Epithelial cell of proximal tubule (primary cell): ENCODE measurements at places on chromosomes 7 and 10. TPM values are rescaled to one million over a fixed set of nuclear protein-coding genes. Genes with fewer than 3 reads are reported as not detected.

DNA sequence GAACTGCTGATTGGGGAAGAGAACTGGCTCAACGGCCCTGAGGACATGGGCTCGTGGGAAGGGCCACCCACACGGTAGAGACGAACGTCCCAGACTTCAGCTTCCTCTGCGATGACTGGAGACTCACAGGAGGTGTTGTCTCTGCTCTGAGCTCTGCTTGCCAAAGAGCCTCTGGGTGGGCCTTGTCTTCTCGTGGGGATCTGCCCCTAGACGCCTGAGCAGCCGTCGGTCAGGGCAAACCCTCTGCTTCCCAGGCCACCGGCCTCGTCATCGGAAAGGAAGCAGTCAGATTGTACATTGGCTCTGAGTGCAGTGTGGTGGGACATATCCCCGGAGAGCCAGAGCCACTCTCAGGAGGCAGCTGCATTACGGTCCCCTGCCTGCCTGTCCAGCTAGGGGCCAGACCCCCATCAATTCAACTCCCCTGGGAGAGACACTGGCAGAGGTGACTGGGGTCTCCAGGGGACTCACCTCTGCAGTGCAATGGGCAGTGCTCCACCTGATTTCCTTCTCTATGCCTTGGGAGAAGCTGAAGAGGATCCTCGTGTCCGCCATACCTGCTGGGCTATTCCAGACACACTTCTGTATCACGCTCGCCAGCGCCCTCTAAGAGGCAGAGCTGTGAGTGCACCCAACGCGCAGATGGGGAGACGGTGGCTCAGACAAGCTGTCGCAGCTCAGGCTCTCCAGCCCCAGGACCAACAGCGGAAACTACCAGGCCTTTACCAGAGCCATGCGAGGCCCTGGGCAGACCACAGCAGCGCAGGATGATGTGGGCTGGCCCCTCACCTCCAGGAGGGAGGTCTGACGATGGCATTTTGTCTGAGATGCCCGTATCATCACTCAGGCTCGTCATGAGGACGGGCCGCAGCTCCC lies 227.4 kb downstream of the TCERG1L start:
- DNase-seq: no peak

DNA sequence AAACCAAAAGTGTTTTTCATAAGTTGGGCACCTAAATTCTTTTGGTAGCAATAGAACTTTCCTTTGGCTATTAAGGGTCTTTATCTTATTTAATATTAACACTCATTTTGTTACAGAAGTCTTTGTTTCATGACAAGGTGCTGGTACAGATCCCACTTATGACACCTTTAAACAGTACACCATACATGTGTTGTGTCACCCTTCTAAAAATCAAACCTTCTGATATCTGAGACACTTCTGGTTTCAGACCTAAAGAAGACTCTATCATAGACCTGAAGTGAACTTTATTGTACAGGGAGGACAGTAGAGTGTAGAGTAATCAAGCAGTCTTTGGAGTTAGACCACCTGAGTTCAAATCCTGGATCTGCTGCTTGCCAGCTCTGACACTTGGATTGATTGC lies 5.8 kb upstream of the USP6NL start:
- DNase-seq: no peak

GRCh38 chr7:22443370-22444180 lies 56.4 kb downstream of the STEAP1B start:
- no peak for DNase-seq

DNA sequence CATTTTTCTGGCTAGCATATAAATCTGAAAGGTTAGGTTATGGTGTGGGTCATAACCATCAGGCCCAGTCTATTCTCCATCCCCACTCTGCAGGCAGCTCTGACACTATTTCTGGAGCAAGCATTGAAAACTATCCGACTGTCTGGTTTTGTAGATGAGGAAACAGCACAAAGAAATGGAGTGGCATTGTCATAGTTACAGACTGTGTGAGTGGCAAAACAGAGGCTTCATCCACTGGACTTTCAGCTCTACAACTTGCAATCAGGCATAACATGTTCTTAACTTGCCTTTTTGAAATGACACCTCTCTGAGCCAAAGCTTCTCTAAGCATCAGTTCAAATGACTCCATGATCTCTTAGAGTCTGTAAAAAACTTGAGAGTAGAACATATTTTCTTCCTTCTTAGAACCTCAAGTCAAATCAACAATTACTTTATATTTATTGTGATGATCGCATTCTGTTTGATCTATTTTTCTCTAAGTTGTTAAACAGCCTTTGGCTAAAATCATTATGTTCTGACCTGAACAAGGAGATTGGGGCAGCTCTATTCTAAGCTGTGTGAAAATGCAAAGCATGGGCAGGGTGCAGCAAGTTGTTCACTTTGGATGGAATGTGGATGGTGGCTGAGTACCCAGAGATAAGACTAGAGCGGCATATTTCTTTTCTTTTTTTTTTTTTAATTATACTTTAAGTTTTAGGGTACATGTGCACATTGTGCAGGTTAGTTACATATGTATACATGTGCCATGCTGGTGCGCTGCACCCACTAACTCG lies 68.5 kb downstream of the LRRC4 start:
- no peak for DNase-seq

GRCh38 chr7:156703209-156703608 lies 62.6 kb downstream of the RNF32 start:
- no peak for DNase-seq

DNA sequence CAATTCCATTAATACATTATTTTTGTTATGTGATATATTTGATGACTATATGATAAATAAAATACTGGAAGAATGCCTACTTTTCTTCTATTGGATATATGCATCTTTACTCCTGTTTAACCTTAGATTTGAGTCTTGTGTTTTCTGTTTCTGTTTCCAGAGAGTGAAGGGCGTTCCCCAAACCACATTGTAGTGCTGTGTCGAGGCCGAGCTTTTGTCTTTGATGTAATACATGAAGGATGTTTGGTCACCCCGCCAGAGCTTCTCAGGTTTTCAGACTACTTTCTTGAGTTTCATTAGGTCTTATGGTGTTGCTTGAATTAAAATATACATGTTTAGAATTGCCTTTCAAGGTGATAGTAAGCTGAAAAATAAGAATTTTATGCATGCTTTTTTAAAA lies 23.8 kb downstream of the CROT start:
- no peak for DNase-seq

GRCh38 chr7:142733271-142733670 lies 16.0 kb upstream of the PRSS1 start:
- DNase-seq: no peak

DNA sequence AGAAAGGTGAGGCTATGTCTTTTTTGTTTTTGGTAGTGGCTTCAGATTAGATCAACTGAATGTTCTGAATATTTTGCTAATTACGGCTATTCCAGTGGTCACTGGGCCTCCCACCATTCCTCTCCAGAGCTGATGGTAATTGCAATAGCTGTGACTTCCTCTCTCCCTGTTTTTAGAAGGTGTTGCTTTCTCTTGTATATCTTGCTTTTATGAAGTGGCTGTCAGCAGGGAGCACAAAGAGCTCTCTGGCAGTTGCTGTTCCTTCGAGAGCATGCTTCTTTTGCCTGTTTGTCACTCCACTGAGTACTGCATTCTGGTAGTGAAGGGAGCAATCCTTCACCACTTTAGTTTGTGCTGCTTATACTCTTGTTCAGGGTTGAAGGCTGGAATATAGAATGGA lies 133.3 kb downstream of the EXOC4 start:
- no peak for DNase-seq

GRCh38 chr10:37535459-37536246 lies 321.8 kb downstream of the ZNF248 start:
- no peak for DNase-seq

GRCh38 chr10:10787586-10787985 lies 230.1 kb upstream of the CELF2 start:
- no peak for DNase-seq

- DNase-seq: no peak
Observed at GRCh38 chr10:31625566-31625965, 303.1 kb downstream of the ARHGAP12 start.

DNA sequence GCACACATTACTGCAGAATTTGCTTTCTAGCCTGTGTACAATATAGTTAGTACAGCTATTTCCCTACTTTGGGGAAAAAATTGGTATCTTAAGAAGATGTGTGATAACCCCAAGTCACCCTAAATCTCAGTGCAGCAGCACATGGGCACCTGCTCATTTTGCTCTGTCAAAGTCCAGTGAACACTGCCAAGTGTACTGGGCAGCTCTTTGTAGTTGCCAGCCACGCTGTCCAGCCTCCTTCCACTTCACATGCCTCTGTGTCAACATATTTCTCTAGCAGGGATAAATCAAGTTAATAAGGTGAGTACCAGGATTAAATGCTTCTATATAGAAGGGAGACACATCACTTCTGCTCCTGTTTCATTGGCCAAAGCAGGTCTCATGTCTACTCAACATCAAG lies 87.1 kb upstream of the CDC14C start:
- no peak for DNase-seq

DNA sequence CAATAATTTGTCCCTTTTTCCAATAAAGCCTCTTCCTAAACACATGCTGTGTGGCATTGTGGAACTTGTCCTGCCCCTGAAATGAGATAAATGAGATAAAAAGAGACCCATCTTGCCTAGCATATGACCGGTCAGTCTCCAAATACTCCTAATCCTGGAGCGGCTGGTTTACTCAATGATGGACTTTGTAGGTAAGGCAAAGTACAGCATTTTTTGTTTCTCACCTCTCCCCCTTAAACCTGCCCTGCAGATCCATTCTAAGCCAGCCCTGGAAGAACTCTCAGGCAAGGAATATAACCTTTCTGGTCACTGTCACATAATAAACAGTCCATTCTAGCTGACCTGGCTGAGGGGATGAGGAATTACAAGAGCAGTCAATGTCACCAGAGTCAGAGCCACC lies 110.7 kb downstream of the C1GALT1 start:
- no peak for DNase-seq

GRCh38 chr10:34731885-34732701 lies 83.0 kb downstream of the PARD3 start:
- no peak for DNase-seq

GRCh38 chr10:44053391-44053790 lies 331.5 kb downstream of the CXCL12 start:
- no peak for DNase-seq

DNA sequence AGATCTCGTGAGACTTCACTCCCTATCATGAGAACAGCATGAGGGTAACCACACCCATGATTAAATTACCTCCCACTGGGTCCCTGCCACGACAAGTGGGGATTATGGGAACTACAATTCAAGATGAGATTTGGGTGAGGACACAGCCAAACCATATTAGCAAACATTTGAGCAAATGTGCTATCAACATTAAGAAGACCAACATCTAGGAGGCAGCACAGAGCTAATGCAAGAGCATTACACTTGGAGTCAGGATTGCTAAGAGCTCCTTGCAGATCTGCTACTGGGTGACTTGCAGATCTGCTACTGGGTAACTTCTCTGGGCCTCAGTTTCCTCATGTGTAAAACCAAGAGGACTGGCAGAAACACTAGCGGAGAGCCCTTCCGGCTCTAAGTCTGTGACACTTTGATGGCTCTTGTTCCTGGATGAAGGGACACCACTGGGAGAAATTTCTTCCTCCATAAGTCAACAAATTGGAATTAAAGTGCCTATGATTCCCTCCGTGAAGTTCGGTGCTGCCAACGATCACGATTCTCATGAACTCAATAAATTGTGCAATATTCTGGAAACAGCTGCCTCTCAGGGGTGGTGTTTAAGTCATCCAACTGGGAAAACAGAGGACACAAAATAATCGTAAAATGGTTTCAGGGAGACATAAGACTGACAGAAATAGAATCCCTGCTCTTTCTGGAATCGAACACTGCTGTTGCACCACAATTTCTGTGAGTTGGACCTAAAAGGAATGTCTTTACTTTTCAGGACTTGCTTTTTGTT lies 115.8 kb upstream of the ITGB1 start:
- no peak for DNase-seq

DNA sequence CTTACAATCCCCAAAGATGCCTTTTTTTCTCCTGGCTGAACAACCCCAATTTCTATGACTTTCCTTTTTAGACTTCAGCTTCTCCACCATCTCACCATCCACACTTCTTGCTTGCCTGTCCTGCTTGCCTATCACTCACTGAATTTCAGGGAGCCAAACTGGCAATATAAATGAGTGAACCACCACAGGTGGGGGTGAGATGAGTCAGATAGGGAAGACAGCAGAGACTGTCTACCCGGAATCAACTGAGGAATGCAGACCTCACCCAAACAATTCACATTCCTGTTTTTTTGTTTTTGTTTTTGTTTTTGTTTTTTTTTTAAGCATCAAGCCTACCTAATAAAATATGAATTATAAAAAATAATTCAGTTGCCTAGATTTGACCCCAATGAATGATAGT lies 273.8 kb downstream of the NRG3 start:
- no peak for DNase-seq

DNA sequence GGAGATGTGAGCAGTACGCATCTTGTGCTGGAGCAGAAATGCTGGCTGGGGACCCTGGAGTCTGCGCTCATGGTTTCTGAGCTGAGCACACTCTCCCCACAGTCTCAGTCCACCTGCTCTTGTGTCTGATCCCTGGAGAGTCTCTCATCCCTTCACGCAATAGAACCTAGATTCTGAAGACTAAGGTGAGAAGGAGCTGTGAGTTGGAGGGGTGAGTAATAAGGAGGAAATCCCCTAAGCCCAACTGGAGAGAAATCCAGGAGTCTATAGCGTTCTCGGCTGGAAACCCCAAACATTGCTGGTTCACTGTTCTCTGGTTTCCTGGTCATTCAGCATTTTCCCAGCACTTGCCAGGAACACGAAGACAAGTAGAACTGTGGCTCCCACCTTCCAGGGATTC lies 68.3 kb upstream of the SMNDC1 start:
- no peak for DNase-seq

DNA sequence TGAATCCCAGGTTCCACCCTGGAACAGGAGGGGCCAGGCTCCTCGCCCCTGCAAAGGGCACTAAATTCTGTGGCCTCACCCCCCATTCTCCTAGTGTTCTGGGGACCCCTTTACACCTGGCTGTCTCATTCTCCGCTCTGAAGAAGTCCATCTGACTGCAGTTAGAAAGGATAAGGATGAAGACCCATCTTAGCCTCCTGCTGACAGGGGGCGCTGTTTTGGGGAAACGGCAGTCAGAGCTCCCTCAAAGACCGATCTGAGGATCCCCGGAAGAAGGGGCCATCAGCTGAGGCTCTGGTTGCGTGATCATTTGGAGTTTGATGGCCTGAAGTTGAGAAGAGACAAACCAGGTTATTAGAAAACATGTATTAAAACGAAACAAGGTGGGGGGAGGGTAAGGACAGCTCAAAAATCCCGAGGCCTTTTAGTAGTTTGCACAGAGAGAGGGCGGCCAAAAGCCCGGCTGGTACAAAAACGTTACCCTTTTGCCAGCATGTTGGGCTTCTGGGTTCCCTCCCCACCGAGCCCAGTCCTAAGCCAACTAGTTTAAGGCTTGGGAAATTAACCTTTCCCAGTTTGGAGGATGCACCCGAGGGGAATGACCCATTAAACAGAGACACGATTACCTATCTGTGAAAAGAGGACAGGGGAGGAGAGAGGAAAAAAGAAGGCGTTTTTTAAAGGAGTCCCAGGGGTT lies 102.8 kb downstream of the CHN2 start:
- no peak for DNase-seq

Gene HOXA10
- total RNA-seq: 36.7 and 51.7 TPM in 2 replicates

Gene ZNF503
- 8.5 and 9.6 TPM in 2 replicates for total RNA-seq

Gene NOS3
- 1.2 and 1.9 TPM in 2 replicates for total RNA-seq

Gene DNA2
- 17.0 and 23.7 TPM in 2 replicates for total RNA-seq

Gene CHST3
- total RNA-seq: 20.5 and 29.7 TPM in 2 replicates

Gene STEAP2
- 2.1 and 2.7 TPM in 2 replicates for total RNA-seq

Gene STEAP1B
- 0.17 and 5.0 TPM in 2 replicates for total RNA-seq

Gene LBX1
- not detected in 2 replicates for total RNA-seq
